ENCODE measurements at places on chromosomes 3 and 15. TPM values are rescaled to one million over a fixed set of nuclear protein-coding genes. Genes with fewer than 3 reads are reported as not detected.

TMEM42 gene
- total RNA-seq: 17.1 TPM

- no peak for DNase-seq
Measured at GRCh38 chr15:94631608-94632007, 400.2 kb downstream of the MCTP2 start.

- no peak for DNase-seq
Measured at GRCh38 chr3:88742106-88742505, 365.3 kb upstream of the EPHA3 start.

- no peak for DNase-seq
Measured at GRCh38 chr3:156356537-156357363, 198.2 kb downstream of the SSR3 start.

DNA sequence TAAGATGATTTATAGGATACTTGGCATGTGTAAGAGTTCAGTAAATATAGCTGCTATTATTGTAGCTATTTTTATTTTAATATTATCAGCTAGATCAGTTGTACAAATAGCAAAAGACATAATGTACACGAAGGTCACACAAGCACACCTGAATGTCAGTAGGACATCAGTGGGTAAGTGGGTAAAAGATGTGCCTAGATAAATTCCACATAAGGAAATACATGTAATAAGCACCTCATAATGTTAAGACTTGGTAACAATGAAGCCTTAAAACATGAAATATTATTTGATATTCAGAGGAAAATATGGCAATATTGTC lies 41.5 kb downstream of the ABHD2 start:
- DNase-seq: no peak

DNA sequence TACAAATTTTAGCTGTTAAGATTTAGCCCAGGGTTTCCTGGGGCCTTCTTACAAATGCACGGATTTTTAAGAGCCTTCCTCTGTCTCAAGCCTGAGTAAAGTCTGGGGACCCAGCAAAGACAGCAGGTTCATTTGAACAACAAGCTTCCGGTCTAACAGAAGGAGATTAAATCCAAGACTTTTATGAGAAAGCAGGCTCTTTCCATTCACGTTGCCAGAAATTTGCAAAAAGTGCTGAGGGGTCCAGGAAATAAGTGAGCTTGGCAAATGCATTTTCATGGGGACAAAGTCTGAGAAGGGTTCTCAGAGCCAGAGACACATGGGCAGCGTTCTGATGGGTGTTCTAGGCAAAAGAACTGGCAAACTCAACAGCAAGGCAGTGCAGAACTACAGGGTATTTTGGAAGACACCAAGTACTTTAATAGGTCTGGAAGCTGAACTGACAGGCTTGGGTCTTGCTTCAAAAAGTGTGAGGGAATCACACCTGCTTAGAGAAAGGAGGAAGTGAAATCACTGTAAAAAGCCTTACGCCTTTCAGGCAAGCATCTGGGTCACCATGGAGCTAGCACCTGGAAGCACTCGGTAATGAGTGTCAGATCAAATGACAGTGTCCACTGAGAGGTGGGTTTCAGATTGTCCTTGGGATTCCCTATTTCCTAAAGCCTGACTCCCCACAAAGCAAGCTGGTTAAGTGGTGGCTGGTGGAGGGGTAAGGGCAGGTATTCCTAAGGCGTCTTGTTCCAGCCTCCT lies 115.8 kb upstream of the ARHGEF3 start:
- no peak for DNase-seq
